Stimulated activated CD8-positive, alpha-beta memory T cell treated with anti-CD3 and anti-CD28 coated beads, Interleukin-7, amount 100 ng/mL, for 1 hour (primary cell): ENCODE measurements at places on chromosomes 3 and 15.

GRCh38 chr3:127406309-127407025, 118.6 kb upstream of the PRR20G start:
- DNase-seq, result no peak

DNA sequence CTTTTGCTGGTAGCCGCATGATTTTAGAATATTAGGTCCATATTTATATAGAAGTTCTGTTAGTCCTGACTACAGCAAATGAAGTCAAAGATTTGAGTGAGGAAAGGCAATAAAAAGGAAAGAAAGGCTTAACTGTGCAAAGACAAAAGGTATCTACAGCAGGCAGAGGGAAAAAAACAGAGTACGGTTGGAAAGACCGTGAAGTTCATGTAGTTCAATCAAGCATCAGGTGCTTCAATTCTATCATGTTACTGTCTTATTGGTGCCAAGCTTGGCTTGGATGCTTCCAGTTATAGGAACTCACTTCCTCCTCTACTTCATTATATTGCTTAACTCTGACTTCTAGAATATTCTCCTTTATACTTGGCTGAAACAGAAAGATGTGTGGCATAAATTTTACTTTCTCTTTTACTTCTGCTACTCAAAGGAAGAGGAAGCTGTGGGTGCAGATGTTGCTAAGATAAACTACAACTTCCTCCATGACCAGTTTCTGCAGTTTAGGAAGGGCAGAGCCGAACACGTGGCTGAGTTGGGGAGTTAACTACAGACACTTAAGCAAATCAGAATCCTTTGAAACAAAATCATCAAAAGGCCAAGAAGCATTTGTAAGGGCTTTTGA, 72.6 kb upstream of the ZBED2 start:
- peak; percentile 27 for DNase-seq

DNA sequence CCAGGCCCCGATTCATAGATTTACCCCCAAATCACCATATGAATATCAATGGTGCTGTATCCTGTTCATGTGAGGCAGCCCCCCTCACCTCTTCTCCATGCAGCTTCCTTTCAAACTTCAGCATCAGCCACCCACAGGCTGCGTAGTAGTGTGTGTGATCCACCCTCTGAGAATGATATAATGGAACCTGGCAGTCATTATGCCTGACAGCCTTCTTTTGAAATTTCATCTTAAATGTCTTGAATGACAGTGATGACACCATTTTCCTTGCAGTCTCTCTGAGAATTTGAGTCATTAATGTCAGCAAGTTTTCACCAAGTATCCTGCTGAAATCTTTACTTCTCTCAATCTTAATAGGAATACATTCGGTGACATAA, 3.5 kb upstream of the CLRN1 start:
- DNase-seq, result no peak

DNA sequence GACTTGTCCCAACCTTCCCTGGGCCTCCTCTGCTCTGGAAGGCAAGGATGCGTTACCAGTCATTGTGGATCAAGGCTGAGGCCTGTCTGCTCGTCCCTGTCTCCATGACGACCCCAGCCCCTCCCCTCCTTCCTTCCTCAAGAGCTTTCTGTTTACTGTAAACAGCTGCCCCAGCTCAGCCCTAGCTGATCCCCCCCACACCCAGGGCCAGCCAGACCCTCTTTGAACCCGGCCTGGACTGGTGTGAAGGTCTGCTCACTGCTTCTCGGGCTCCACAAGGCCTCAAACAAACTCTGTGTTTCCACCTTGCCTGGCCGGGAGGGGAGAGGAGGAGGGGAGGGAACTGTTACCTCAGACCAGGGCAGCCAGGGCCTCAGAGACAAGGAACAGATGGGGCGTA, 16.9 kb downstream of the VPS18 start:
- DNase-seq, result no peak

- no peak for DNase-seq
These were observed 243.2 kb upstream of the NR2F2 start for GRCh38 chr15:96087180-96087884.

DNA sequence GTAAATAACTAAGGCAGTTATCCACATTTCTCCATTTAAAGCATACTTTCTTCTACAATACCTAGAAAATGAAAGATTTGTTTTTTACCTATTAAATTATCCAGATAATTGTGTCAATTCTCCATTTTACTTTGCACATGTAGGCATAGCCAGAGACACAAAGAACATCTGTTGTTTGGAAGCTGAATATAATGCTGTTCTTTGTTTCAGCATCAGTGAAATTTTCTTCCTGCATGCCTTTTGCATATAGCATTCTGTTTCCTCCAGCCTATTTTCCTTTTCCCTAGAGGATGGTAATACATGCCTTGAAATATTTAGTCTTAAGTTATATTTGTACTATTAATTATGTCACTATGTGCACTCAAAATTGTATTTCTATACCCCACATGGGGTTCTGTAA, 233.7 kb downstream of the CNTN6 start:
- no peak for DNase-seq

DNA sequence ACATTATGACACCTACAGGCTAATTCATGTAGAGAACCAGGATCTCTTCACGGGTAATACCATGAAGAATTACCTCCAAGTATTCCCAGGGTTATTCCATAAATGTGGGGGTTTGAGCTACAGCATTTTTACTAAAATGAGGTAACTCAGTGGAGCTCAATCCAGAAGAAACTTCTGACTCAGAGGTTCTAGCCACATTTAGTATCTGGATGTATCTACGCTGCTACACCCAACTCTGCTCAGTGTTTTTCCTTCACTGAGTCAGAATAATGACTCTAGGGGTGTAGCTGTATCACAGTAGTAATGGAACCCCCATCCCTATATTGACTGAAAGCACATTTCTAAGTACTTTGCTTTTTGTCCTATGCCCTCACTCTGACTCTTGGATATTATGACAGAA, 52.4 kb downstream of the COPS2 start:
- DNase-seq, result no peak

GRCh38 chr15:91876187-91876586, 22.7 kb downstream of the SLCO3A1 start:
- no peak for DNase-seq
